ENCODE measurements at places on chromosomes 2 and 18.

- DNase-seq = no peak
Measured at GRCh38 chr2:136323935-136324334, 206.0 kb upstream of the CXCR4 start.

GRCh38 chr2:45849491-45850283 is 198.2 kb downstream of the PRKCE start:
- no peak for DNase-seq

GRCh38 chr2:233833345-233833744 is 21.0 kb downstream of the HJURP start:
- no peak for DNase-seq

GRCh38 chr18:2897448-2898185 is 50.8 kb downstream of the EMILIN2 start:
- no peak for DNase-seq

All from CD8-positive, alpha-beta T cell (primary cell).